ENCODE measurements at places on chromosomes 12 and 14.

- no peak for DNase-seq
These were observed 394.5 kb upstream of the ATP2B1 start for GRCh38 chr12:90102957-90103652.

GRCh38 chr12:113388351-113388750, 15.3 kb downstream of the SDS start:
- DNase-seq = no peak

DNA sequence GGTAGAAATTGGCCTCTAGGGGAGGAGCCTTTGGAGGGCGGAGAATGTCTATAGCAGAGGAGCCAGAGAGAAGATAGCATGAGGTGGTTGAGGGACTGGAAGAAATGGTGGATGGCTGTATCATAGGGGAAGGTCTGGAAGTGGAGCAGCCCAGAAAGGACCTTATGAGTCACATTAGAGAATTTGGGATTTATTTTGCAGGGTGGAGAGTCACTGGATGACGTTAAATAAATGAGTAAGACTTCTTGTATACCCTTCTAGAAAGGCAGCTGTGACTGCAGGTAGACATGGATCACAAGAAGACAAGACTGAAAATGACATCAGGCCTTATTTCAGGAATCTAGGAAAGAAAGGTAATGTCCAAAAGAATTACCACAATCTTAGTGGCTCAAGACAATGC, 208.2 kb upstream of the TMTC1 start:
- no peak for DNase-seq

DNA sequence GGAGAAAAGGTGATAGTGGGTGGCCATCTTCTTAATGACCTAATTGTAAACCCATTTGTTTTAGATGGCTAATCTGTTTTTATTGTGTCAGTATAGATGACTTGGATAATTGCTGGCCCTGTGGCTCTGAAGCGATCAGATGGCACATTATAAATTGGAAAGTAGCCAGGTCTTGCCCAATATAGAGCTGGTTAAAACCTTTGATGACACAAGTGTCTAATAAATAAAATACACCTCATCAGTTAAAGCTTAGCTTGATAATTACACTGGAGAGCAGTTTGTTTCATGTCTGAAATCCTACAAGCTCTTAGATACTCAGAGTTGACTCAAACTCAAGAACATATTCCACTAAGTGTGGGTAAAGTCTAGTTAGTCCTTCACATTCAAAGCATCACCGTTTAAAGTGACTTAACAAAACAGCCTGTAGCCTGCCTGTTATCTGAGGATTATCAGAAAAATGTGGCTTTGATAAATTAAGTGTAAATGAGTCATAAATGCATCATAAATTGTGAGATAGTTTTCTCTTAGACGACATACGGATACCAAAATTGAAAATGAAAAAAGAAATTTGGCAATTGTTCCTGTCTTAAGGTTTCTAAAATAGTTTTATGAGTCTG, 280.9 kb downstream of the LRIG3 start:
- no peak for DNase-seq

DNA sequence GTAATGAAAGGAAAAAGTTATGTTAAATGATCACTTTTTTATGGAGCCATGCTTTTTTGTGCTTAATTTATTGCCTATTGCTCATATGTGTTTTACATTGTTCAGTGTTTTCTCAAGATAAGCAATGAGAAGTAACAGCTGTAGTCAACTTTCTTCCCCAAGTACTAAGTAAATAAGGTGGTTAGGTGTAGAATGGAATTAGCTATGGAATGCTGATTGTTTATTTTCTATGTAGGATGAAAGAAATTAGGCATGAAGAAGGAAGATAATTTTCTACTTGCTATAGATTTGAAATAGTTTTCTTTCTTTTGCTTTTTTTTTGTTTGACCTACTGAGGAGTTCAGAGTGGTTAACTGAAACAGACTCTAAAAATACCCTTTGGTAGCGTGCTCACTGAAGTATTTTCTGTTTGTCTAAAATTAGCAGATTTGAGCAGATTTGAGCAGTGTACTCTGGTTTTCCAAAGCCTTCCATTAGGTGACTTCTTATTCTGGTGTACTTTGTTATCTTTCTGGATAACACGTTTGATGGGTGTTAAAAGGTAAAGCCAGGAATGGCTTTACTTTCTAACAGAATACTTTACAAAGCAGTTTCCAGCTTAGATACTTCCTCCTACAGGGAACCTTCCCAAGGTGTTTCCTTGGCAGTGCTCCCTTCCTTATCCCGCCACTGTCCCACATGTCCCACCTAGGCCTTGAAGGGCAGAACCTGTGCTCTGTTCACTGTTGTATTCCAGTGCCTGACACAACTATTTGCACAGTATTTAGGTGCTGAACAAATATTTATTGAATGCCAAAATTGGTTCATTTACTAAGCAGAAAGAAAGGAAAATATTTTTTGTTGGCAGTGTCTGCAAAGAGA, 56.0 kb downstream of the RASSF3 start:
- no peak for DNase-seq

GRCh38 chr12:6038160-6038559, 86.3 kb downstream of the VWF start:
- no peak for DNase-seq

DNA sequence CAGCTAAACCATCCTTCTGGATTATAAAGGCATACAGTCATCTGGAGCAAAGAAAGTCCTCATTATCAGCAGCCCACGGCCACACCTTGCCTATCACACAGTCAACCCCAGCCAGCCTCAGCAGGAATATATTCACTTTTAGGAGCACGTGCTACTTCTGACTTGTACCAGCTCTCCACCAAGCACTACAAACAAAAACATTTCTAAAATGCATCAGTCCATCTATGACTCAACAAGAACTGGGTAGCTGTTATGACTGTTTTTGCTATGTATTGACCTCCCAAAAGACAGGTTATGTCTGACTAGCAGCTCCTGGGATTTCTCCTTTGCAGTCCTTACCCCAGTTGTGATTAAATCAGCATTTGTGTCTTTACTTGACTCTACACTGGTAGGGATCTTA, 31.2 kb downstream of the NUAK1 start:
- DNase-seq = no peak

GRCh38 chr12:107133462-107133861, 40.1 kb upstream of the CRY1 start:
- DNase-seq = no peak

DNA sequence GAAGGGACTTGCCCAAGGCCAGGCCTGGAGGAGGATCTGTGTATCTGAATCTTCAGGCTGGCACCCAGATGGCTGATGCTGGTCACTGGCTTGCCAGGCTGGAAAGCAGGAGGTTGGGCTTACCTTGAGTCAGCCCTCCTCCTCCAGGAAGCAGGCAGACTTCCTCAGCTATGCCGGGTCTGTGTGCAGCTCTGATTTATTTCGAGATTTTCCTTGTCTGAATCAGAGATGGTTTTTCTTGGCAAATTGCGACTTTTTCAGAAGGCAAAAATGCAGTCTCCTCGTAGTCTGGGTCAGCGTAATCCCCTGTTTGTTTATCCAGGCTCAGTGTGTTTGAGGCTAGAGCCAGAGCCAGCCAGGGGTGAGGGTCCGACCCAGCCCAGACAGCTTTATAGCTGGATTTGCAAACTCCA, 48.9 kb downstream of the SMOC1 start:
- DNase-seq = no peak

- no peak for DNase-seq
These were observed 155.0 kb upstream of the TMPO start for GRCh38 chr12:98360401-98360800.

- DNase-seq = no peak
These were observed 1271.0 kb downstream of the LRFN5 start for GRCh38 chr14:42877716-42878115.
